ENCODE measurements at places on chromosomes 7 and 10.

DNA sequence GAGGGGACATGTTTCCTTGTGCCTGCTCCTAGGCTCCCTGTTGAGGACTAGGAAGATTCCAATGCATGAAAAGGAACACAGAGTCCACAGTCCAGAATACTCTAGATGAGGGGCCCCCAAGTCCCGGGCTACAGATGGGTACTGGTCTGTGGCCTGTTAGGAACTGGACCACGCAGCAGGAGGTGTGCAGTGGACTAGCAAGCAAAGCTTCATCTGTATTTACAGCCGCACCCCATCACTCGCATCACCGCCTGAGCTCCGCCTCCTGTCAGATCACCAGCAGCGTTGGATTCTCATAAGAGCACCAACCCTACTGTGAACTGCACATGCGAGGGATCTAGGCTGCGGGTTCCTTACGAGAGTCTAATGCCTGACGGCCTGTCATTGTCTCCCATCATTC lies 233.0 kb upstream of the MKLN1 start:
- DNase-seq: no peak

GRCh38 chr7:101996131-101996691 lies 178.8 kb downstream of the CUX1 start:
- DNase-seq: no peak

DNA sequence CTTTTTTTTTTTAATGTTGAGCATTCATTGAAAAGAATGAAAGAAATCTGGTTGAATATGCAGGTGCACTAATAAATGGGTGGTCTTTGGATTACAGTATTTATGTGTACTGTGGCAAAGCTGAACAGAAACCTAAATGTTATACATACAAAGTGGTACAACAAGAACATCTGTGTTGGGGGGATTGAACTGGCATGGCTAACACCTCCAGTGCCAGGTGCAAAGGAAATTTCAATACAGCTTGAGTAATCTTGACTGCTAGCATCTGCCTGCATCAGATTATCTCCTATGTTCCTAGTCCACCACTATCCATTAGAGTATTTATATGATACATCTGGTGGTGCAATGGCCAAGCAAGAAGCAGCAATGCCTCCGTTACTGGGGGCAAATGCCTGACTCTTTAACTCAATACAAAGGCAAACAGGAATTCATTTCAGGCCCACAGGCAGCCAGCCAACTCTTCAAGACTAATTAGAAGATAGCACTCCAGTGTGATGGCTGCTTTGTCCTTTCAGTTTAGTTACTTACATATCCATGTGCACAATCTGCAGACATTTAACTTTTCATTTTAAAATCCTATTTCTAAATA lies 220.5 kb upstream of the ETV1 start:
- no peak for DNase-seq

GRCh38 chr10:86367152-86367951 lies 757 bp upstream of the GRID1 start:
- DNase-seq: no peak

DNA sequence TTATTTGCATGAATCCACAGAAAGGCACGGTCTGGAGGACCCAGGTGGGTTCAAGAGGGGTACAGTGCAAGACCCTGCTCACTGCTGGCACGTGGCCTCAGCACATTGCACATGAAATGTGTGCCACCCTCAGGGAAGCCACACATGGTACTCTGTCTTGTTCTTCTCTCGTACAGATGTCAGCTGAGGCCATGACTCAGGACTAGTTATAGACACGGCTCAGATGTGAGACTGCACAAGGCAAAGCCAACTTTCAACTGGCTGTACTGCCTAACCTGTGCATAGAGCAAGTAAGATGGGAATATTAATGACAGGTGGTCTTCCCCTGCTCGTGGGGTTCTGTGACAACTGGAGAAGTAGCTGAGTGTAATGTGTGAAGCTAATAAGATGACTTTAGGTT lies 249.4 kb upstream of the CTBP2 start:
- DNase-seq: no peak

GRCh38 chr10:132205650-132206376 lies 19.1 kb downstream of the DPYSL4 start:
- DNase-seq: no peak

GRCh38 chr10:59823111-59823510 lies 69.9 kb upstream of the MRLN start:
- no peak for DNase-seq

GRCh38 chr7:50687575-50688225 lies 95.0 kb downstream of the GRB10 start:
- no peak for DNase-seq

DNA sequence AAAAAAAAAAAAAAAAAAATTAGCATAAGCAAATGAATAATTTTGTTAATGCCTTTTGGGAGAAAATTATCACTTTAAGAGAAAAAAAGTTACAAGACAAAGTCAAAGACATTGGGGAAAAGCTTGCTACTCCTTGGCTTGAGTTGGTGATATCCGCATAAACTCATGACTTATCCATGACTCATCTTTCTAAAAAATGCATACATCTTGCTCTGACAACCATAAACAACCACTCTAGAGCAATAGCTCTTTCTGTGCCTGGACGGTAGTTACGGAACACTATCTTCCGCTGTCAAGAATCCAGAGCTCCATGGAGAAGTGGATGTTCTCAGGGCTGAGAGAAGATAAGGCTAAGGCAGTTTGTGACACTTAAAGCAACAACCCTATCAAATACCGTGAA lies 281.1 kb upstream of the PFKP start:
- DNase-seq: no peak

DNA sequence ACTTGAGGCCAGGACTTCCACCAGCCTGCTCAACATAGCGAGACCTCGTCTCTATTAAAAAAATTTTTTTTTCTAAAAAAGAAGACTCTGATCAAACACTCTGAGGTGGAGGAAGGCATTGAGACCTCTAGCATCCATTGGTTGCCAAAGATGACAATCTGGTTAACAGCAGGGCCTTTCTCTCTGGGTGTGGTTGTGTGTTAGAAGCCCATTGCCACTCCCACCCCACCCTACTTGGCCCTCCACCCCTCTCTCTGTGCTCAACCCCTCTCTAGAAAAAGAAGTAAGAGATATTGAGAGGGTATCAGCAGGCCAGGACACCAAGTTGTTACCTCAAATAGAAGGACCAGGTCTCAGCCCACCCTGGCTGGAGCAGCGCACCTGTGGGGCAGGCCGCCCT lies 57.4 kb upstream of the MXI1 start:
- DNase-seq: no peak

- no peak for DNase-seq
Observed at GRCh38 chr7:134935701-134936100, 50.6 kb upstream of the AGBL3 start.

- DNase-seq: no peak
Observed at GRCh38 chr7:14242175-14242574, 252.7 kb upstream of the ETV1 start.

Data from type B pancreatic cell (in vitro differentiated cells).